HFFc6 (cell line): ENCODE measurements at places on chromosomes 13 and 19. TPM values are rescaled to one million over a fixed set of nuclear protein-coding genes. Genes with fewer than 3 reads are reported as not detected.

SIAH3 gene
- total RNA-seq, result not detected in 3 replicates

ZNF20 gene
- total RNA-seq, result 3.5 and 5.1 TPM in 2 replicates

ANKRD24 gene
- 0.51 to 0.78 TPM (median 0.69 TPM) in 3 replicates for total RNA-seq

ZNF799 gene
- total RNA-seq, result 1.4 and 1.7 TPM in 2 replicates
